ENCODE measurements at places on chromosomes 2 and 18.
A peak's percentile ranks its signal among the peaks of the same experiment; 100 is the strongest.

DNA sequence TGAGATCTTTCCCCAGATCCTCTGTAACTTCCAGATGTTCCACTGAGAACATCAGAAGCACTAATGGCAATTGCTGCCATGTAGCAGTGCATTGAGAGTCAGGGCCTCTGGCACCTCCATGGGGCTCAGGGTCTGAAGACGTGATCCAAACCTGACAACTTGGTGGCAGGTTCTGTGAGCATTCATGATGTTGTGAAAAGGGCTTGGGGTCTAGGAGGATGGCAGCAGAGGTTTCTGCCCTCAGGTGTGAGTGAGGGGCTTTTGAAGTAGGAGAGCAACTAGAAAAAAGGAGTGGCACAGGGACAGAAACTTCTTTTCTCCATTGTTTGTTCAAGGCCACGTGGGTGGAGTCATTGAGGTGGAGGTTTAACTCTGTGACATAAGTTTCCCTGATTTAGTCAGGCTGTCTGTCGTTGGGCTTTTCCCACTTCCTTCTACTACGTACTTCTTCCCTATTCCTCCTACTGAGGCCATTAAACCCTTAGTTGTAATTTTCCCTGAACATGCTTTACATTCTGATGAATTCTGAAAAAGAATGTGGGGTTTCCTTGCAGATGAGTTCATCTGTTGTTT lies 13.1 kb downstream of the CFLAR start:
- DNase-seq, result no peak

DNA sequence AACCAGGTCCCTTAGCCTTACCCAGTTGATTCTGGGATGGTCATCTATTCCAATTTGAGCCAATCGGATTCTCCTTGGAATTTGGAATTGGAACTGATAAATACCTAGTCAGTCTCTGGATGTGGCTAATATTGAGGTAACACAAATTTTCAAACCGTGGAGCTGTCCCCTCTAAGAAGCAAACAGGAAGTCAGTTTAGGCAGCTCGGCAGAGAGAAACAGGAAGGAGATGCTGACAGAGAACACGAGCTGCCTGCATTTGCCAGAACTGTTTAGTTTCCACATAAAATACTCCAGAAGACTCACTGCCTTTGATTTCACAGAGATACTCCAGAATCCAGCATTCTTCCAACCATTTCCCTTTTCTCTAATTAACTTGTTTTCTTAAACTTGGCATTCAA lies 1024.9 kb downstream of the BCL11A start:
- DNase-seq, result no peak

DNA sequence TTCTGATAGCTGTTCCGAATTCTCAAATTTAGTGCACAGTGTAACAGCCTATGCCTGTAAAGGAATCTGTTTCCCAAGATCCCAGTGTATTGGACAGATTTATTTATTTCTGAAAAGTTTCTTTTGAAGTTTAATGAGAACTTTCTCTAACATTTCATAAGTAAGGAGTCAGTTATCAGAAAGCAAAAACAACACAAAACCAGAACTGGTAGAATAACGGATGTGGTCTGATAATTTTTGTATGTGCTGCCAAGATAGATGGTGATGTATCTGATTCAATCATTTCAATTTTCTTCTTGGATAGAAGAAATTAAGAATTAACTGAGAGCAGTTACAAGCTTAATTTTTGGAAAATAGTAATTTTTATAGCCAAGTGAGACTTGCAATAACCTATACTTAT lies 374.3 kb downstream of the SOCS6 start:
- no peak for DNase-seq

DNA sequence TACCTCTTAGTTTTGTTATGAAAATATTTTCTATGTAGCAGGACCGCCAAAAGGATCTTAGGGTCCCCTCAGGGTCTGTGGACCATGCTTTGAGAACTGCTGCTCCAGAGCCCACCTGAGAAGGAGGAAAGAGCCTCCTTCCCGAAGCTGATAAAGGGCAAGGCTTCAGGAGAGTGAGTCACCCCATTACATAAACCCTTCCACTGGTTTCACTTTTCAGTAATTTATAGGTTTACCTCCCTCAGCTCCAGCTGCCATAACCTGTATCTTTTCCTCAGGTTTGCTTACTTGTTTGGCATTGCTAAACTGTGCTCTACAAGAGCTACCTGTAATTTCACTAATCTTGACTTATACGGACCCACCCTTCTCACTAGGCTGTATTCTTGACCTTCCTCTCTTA lies 6.6 kb downstream of the TTLL4 start:
- DNase-seq, result no peak

DNA sequence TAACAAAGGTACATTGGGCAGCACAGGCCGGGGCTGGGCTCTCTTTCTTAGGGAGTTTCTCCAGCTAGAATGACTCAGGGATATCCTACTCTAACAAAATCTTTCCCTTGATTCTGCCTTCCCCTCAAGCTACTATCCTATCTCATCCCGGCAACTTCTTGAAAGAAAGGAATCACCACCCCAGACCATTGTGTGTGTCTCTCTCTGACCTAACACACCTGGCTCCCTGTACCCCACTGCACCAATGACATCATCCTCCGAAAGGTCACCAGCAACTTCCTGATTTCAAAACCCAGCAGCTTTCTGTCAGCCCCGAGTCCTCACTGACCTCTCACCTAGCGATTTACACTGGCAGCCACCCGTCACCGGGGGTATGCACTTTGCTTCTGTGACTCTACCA lies 72.1 kb upstream of the MAP4K4 start:
- DNase-seq, result no peak

- DNase-seq, result no peak
Observed at GRCh38 chr2:240637901-240638345, 12.6 kb downstream of the GPR35 start.

- no peak for DNase-seq
Observed at GRCh38 chr18:31500051-31500688, 2.2 kb downstream of the DSG2 start.

DNA sequence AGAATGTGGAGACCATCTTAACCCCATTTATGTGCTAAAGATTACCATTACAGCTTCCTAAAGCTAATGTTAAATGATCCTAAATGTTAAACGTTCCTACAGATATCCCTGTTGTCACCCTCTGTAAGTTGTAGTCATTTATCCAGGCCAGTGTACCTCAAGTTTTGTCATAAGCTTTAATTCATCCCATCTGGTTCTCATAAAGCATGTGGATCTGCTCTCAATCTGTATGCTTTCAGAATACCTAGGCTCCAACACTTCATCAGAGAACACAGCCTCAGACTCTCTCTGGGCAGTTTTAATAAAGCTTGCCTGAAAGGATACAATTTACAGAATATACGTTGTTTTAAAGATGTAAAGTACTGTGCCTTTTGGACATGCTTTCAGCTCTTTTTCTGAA lies 4.2 kb upstream of the CCDC178 start:
- DNase-seq, result no peak

- DNase-seq, result no peak
Observed at GRCh38 chr2:176558574-176559140, 289.4 kb downstream of the MTX2 start.

- DNase-seq, result no peak
Observed at GRCh38 chr18:34510926-34511325, 199.2 kb upstream of the DTNA start.

GRCh38 chr2:240429872-240430491 lies 5.5 kb upstream of the GPC1 start:
- DNase-seq, result no peak

GRCh38 chr2:143899987-143900386 lies 619.9 kb downstream of the ZEB2 start:
- no peak for DNase-seq

- DNase-seq, result peak; percentile 67
Observed at GRCh38 chr2:181466661-181467576, 9.7 kb downstream of the ITGA4 start.

DNA sequence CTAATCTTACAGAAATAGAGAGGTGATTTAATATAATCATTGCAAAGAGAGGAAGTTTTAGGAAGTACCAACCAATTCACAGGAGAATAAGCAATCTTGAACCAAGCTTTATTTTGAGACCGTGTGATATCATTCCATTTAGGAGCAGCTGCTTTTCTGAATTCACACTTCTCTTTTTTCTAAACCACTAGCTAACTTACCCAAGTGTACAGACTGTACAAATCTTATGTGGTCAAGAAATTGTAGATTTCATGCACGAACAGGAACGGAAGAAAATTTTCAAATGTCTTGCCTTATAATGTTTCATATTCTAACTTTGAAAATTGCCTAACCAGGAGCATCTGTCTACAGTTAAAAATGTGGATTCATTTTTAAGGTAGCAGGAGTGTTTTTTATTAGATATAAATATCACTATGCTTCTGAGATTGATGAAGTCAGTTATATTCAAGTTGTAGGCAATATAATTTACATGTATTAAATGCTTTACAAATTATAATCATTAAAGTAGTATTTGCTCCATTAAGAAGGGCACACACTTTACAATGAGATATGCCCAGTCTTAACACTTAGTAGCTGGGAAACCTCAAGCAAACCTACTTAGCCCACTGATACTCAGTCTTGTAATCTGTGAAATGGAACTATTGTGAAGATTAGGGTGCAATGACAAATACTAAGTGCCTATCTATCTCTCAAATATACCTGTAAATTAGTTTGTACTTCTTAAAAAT lies 302.2 kb upstream of the STON1 start:
- no peak for DNase-seq

GRCh38 chr18:10322004-10322403 lies 132.4 kb upstream of the APCDD1 start:
- no peak for DNase-seq

DNA sequence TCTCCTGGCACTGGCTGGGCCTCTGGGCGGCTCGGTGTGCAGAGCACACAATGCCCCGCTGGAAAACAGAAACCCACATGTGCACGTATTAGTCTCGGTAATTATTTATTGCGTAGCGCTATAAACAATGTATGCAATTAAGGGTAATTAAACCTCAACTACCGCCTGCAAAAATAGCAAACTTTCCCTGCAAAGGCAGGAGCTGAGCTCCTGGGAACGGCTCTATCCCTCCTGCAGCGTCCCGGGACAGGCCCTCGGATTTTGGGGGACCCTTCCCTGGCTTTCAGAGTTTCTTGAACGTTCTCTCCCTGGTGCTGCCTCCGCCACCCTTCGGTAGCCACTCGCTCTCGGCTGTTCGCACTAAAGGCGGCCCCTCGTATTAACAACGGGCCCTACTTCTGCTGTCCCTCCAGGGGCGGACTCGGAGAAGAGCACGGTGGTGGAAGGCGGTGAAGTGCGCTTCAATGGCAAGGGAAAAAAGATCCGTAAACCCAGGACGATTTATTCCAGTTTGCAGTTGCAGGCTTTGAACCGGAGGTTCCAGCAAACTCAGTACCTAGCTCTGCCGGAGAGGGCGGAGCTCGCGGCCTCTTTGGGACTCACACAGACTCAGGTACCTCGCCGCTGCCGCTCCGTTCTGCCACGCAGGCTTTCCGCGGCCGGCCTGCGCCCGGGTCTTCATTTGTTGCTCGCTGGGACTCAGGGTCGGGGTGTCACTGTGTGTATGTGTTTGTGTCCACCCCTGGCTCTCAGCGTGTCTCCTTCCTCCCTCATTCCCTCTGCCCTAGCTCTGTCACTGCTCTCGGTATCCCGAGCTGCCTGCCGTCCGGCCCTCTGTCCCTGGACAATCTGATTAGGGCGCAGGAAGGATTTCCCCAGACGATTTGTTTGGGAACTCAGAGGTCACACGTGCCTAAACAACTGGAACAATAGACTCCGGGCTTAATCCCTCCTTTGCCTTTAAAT lies 1.2 kb downstream of the DLX1 start:
- DNase-seq, result peak; percentile 67

Data from stimulated activated naive CD8-positive, alpha-beta T cell treated with anti-CD3 and anti-CD28 coated beads, Interleukin-15, amount 100 ng/mL, for 72 hours (primary cell).